ENCODE measurements at places on chromosomes 6 and 20.

- DNase-seq: no peak
Observed at GRCh38 chr6:81084776-81085430, 667.6 kb downstream of the TENT5A start.

DNA sequence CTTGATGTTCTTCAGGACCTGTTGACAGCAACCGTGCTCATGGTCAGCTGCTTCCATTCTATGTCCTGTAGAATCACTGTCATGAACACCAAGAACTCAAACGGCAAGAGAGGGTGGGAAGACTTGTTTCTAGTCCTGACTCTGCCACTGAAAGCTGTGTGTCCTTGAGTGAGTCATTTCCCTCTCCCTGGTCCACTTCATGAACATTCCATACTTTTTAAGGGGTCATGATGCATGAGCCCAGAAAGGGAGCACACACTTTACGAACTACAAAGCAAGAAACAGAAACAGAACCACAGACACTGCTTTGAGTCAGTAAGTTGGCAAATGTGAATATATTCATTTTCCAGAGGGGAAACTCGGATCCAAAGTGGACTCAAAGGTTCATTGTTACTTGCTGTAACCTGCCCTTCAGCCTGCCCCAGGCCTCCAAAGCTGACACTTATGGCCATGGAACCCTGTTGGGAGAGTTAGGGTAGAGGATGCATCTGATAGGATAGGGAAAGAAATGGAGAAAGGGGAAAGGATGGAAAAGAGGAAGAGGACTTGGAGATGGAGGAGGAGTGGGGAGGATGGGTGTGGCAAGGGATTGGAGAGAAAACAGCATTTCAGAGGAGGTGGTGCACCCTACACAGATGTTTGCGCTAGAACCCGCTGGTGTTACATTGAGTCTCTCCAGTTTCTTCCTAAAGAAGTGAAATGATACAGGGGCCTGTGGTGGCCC is 129.8 kb downstream of the FOXO3 start:
- no peak for DNase-seq

- no peak for DNase-seq
Observed at GRCh38 chr6:85403331-85404015, 46.4 kb upstream of the NT5E start.

DNA sequence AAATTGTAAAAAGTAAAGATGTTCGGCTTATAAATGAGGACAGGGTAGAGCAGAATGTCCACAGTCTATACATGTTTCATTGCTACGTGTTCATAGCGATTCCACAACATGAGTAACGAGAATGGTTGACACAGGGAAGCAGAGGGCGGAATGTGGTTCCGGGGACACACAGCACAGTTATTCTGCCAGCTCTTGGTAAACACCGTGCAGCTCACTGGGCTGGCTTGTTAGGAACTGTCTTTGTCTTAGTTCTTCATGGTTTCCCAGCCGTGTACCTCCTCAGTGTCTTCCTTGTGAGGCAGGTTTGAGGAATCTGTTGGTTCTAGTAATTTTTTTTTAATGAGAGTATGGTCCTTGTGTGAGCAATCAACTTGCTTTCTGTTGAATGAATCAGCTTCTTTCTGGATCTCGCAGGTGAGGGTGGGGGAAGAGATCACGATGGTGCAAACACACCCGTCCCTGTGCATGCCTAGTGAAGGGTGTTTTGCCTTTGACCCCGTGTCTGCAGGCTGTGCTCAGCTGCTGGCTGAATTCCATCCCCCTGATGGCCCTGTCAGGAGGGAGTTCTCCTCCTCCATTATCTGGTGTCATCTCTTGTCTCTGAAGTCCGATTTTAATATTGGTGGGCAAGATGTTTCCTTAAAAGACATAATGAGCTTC is 168.2 kb downstream of the SMOC2 start:
- no peak for DNase-seq

- DNase-seq: no peak
Observed at GRCh38 chr20:56875803-56876202, 246.7 kb downstream of the TFAP2C start.

DNA sequence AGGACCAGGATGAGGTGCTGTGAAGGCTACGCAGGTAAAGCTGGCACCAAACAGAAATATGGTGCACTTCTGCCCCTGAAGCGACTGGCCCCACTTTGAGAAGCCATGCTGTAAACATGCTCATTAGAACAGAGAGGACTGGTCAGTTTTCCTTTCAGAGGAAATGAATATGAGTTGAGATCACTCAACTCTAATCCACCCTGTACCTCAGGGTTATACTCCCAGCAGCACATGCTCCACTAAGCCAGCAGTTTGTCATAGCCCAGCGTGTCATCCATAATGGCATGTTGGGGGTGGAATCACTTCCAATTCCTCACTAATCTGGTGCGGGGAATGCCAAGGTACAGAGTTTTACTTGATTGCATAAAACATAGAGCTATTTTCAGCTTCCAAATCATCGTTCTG is 98.1 kb downstream of the HIVEP2 start:
- DNase-seq: no peak

GRCh38 chr6:158457616-158458278 is 102.1 kb upstream of the TMEM181 start:
- no peak for DNase-seq

DNA sequence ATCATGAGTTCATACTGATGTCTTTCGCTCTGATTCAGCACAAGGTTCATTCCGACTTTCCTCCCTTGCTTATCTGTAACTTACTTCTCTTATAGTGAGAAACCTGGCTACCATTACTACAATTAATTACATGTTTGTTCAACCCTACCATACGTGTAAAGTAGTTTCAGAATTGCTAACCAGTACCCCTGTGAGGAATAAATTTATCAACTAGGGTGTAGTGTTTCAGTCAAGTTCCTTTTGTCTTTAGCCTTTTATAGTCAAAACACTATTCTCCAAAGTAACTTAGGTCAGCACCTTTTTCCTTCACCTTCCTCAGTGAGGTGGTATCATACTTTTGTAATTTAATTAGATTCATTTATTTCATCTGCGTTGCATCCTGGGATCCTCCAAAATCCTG is 64.9 kb downstream of the MAP3K4 start:
- DNase-seq: no peak

DNA sequence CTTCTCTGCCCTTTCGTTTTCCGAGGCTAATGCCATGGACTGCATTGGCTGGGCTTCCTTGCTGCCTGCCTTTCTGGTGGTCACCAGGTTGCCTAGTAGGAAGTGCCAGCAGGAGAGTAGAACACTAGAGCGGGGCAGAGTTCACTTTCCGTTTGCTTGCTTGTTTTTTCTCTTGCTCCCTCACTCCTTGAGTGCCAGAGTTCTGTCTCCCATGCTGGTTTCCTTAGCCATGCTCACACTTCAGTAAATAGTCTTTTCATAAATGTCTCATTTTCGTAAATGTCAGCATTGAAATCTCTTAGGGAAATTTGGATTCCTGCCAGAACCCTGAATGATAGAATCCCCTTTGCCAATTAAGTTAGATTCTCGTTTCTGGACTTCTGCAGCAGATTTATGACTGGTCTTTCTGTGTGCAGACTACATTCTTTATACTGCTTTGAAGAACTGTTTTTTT is 63.9 kb downstream of the FAM83B start:
- DNase-seq: no peak

GRCh38 chr6:143058987-143059386 is 1.7 kb upstream of the AIG1 start:
- no peak for DNase-seq

DNA sequence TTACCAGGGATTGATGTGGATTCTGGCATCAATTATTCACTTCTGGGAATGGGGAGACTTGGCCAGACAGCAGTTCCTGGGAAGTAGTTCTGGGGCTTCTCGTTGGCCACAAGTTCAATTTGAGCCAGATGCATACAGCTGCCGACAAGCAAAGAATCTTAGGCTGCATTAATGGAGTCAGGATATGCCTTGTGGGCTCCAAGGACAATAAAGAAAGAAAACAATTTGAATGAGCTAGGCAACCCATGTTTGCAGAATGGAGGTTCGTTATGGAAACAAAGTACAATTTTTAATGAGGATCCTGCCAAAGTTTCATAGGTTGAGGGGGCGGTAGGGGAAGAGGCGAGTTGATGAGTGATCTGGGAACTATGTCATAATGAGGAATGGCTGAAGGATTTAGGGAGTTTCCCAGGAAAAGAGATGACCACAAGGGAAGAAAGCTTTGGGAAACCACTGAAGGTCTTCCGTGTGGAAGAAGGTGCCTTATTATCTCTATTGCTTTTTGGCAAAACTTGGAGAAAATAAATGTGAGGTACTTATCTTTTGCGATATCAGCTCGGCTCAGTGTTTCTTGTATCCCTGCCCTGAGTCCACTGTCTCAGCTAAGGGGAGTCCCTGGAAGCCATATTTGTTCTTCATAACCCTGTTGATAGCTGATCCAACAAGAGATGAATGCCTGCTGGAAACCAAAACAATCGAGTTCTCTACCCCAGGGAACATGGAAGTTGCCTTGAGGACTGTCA is 181.0 kb upstream of the ZNF217 start:
- DNase-seq: no peak

DNA sequence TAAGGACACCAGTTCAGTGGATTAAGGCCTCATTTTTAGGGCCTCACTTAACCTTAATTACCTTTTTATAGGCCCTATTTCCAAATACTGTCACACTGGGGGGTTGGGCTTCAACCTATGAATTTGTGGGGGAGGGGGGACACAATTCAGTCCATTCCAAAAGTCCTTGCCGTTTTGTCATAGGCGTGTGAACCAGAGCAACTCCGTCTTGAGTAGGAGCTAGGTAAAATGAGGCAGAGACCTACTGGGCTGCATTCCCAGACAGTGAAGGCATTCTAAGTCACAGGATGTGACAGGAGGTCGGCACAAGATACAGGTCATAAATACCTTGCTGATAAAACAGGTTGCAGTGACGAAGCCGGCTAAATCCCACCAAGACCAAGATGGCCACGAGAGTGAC is 113.5 kb upstream of the SNX9 start:
- DNase-seq: no peak

DNA sequence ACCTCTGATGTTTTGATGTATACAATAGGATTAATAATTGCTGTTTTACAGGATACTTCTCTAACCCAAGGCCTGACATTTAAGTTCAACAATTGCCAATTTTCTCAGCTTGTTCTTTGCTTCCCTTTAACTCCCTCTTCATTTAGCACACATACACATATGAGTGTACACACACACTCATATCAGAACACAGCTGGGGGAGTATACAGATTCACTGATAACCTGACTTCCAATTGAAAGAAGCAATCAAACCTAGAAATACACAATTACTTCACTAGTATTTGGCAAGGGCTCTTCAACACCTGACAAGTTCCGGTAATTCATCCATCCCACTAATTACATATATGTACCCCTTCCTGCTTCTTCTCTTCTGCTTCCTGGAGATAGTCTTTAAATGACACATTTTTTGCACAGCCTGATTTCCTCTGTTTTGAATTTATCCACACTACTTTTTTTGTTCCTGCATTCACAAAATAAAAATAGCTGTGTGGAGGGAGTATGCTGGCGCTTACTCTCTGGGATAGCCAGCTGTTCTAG is 11.2 kb downstream of the UST start:
- no peak for DNase-seq

DNA sequence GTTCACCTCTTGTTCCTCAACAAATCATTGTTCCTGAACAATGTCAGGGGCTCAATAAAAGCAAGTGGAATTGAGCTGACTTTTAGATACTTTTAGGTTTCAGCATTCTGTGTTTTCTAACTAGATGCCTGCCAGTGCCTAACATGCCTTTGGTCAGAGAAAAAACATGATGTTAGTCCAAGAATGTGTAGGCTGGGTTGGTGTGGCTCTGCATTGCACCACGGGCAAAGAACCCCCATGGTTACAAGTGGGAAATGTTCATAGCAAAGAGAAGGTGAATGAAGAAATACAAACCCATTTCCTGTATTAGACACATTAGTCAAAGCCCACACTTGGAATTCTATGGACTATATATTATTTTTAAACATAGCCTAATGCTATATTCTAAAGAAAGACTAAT is 193.3 kb downstream of the TMEM200A start:
- no peak for DNase-seq

GRCh38 chr6:167707686-167708500 is 118.8 kb upstream of the AFDN start:
- no peak for DNase-seq

GRCh38 chr6:47241742-47242482 is 67.8 kb downstream of the TNFRSF21 start:
- no peak for DNase-seq

GRCh38 chr6:145224450-145224849 is 510.9 kb downstream of the EPM2A start:
- no peak for DNase-seq
